ENCODE measurements at places on chromosomes 16 and 17. TPM values are rescaled to one million over a fixed set of nuclear protein-coding genes. Genes with fewer than 3 reads are reported as not detected.

NOL3 gene
- 5.8 TPM for polyA plus RNA-seq

DNA sequence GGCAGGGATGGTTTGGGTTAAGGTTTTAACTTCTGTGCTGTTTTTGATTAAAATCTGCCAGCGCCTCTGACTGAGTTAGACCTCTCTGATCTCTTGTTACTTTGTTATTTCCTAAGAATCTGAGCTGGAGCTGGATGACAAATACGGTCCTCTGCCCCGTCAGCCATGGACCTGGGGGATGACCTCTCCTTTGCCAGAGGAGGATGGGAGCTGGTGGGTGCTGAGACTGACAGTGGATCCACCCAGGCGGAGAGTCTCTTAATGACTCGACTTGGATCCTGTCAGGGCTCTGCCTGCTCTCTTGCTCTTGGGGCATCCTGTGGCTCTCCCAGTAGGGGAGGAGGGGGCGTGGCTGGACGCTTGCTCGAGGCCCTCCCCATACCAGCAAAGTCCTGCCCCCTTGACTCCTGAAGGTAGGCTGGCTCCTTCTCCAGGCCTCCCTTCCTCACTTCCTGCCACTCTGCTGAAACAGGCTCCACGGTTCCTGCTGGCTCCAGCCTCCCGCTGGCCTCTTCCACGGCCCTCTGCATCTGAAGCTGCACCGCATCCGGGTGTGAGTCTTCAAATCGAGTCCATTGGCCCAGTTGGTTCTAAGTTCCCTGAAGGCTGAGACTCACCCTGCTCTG lies 24.8 kb upstream of the MAP3K14 start:
- peak; percentile 46 for DNase-seq

DNA sequence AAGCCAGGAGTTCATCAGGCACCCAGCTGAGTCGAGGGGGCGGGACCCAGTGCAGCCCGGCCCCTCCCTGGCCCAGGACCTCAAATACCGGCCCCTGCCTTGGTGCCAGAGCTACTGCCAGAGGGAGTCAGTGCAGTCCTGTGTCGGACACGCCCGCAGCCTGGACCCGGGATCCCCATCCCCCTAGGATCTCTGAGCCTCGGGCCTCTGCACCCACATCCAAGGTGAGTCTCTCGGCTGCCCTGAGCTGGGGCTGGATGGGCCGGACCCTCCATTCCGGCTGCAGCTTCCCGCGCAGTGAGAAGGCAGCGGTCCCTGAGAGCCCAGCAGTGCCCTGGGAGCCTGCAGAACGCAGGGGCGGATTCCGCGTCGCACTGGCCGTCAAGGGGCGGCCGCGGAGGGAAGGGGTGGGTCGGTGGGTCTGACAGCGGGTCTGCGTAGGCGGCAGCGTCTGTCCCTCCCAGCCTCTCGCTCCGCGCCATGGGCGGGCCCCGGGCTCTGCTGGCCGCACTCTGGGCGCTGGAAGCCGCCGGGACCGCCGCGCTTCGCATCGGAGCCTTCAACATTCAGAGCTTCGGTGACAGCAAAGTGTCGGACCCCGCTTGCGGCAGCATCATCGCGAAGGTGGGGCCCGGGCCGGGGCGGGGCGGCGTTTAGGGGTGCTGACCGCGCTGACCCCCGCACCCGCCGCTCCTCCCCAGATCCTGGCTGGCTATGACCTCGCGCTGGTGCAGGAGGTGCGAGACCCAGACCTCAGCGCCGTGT lies at the start of gene DNASE1L2:
TSS of gene DNASE1L2 (plus strand) at position 108 of the 765 bp plus-strand sequence. CDS start at position 481, 373 bp downstream.
- DNase-seq = no peak

GRCh38 chr17:68870976-68871375 lies 84.2 kb downstream of the ABCA8 start:
- no peak for DNase-seq

GRCh38 chr17:77610972-77611521 lies 347.5 kb upstream of the TNRC6C start:
- no peak for DNase-seq

DNA sequence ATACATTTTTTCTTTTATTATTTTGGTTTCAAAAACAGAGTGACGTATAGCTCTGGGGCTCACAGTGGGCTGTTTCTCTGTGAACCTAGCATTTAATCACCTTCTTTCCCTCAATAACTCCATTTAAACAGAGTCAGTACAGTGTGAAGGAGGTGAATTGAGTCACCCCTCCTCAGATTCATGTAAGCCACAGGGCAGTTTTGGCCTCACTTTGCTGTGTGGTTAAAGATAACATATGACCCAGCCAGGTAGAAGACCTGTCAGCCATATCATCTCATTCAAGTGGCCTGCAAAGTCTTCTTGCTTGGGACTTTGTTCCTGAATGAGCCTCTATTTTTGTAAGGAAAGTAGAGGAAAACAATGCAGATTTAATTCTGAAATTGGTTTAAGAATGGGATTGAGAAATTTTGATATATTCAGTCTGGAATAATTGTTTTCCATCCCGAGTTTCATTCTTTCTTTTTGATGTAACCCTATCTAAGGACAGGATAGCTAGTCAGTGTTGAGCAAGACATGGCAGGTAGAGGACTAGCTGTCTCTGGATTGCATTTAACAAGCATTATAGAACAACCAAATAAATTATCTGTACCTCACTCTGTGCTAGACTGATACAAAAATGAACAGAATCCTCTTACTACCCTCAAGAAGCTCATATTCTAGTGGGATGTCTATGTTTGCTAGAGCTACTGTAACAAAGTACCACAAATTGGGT lies 13.1 kb downstream of the MAP2K6 start:
- DNase-seq = no peak

GRCh38 chr17:80931421-80932265 lies 60.0 kb upstream of the CHMP6 start:
- no peak for DNase-seq

PRSS27 gene
- polyA plus RNA-seq = 1.3 TPM

DNA sequence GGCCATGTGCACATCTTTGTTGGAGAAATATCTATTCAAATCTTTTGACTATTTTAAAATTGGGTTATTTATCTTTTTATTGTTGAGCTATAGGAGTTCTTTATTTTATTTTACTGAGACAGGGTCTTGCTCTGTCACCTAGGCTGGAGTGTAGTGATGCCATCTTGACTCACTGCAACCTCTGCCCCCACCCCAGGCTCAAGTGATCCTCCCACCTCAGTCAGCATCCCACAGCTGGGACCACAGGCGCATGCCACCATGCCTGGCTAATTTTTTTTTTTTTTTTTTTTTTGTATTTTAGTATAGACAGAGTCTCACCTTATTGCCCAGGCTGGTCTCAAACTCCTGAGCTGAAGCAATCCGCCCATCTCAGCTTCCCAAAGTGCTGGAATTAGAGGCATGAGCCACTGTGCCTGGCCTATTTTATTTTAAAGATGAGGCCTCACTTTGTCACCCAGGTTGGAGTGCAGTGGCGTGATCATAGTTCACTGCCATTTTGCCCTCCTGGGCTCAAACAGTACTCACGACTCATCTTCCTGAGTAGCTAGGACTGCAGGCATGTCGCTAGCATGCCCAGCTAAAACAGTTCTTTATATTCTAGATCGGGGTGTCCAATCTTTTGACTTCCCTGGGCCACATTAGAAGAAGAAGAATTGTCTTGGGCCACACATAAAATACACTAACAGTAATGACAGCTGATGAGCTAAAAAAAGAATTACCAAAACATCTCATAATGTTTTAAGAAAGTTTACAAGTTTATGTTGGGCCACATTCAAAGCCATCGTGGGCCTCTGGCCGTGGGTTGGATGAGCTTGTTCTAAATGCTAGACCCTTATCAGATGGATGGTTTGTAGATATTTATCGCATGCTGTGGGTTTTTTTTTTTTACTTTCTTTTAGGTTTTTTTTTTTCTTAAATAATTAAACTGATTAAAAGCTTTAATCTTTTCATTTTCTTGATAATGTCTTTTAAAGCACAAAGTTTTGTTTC lies 13.7 kb downstream of the TENT4B start:
- no peak for DNase-seq

TAT gene
- 0.22 TPM for polyA plus RNA-seq

GRCh38 chr16:49588729-49589384 lies 215.3 kb downstream of the C16orf78 start:
- no peak for DNase-seq

DNA sequence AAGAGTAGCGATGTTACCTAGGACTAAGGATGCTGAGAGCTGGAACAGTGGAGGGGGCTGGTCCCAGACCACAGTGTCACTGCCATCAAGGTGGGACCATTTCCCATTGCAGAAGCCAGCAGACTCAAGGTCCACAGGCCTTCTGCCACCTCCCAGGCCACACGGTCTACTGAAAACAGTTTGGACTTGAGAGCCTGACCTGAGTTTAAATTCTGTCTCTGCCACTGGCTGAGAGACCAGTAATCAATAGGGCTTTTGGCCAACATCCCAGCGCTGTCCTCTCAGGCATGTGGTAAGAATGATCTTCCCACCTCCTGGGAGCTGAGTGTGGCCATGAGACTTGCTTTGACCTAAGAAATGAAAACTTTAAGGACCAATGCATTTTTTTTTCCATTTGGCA lies 331.4 kb upstream of the CDH5 start:
- DNase-seq = no peak

DNA sequence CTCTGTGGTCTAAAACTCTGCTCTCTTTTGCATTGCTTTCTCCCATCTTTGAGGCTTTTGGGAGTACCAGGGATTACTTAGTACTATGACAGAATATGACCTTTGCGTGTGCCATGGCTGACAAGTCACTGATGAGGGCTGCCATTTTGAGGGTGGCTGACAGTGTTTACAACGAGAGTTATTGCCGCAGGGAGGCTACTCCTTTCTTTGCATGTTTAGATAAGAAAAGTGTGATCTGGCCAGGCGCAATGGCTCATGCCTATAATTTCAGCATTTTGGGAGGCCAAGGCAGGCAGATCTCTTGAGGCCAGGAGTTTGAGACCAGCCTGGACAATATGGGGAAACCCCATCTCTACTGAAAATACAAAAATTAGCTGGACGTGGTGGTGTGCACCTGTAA lies 77.5 kb downstream of the GSG1L start:
- no peak for DNase-seq

DNA sequence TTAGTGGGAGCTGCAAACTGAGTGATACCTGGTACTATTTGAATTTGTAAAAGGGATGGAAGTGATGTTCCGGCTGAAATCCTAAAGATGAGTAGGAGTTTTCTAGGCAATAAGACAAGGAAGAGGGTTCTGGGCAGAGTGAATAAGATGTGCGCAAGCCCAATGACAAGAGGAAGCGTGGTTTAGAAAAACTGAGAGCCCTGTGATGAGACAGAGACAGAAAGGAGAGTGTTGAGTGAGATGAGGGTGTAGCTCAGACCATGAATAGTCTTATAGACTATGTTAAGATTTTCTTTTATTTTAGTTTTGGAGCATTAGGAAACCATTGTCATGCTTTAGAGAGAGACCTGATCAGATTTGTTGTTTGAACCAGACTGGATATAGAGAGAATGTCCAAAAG lies 50.2 kb downstream of the COX10 start:
- DNase-seq = no peak

CCL17 gene
- 0.30 TPM for polyA plus RNA-seq

KRT15 gene
- 0.79 TPM for polyA plus RNA-seq

Measured in large intestine (tissue), 12 donors.